Fibroblast of upper back skin (primary cell): ENCODE measurements at places on chromosomes 2 and 18.

GRCh38 chr2:203728321-203728720, 21.9 kb downstream of the CD28 start:
- DNase-seq: peak; percentile 5

- no peak for DNase-seq
Measured at GRCh38 chr2:778731-779350, 101.6 kb upstream of the TMEM18 start.

DNA sequence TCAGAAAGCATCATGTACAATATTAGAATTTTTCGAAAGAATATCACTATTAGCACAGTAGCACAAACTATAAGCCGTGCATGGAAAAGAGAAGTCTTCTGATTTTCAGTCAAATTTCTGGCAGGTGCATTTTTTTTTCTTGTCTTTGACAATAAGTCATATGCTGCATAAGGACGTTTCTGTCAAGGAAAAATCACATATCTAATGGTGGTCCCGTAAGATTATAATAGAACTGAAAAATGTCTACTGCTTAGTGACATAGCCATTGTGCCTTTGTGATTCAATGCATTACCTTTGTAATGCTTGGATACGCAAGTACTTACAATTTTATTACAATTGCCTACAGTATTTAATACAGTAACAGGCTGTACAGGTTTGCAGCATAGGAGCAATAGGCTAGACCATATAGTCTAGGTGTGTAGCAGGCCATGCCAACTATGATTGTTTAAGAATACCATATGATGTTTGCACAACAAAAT, 329.3 kb downstream of the LRRTM4 start:
- no peak for DNase-seq

DNA sequence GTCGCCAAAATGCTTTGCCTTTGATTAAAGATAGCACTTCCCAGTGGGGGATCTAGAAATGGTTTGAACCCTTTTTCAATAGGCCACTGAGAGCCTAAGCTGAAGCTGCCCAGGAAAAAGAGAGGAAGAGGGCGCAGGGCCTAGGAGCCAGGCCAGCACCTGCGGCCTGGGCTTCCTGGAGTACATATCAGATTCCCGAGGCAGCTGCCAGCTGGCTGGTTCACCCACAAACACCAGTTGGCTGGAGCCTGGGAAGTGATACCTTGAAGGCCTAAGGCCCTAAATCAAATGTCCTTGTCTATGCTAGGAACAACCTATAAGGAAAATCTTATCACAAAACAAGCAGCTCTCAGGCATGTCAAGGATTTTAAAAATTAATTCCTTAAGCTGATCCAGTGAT, 37.1 kb downstream of the ANKRD44 start:
- no peak for DNase-seq

- DNase-seq: no peak
Measured at GRCh38 chr2:130760754-130761751, 5.7 kb downstream of the AMER3 start.

DNA sequence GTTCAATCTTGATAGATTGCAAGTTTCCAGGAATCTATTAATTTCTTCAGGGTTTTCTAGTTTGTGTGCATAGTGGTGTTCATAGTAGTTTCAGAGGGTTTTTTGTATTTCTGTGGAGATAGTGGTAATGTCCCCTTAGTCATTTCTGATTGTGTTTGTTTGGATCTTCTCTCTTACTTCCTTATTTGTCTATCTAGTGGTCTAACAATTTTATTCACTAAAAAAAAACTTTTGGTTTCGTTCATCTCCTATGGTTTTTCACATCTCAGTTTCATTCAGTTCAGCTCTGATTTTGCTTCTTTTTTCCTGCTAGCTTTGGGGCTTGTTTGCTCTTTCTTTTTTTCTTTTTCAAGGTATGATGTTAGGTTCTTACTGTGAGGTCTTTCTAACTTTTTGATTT, 94.5 kb downstream of the SNTG2 start:
- DNase-seq: no peak
